ENCODE measurements at places on chromosomes 5 and 9.
A peak's percentile ranks its signal among the peaks of the same experiment; 100 is the strongest.

DNA sequence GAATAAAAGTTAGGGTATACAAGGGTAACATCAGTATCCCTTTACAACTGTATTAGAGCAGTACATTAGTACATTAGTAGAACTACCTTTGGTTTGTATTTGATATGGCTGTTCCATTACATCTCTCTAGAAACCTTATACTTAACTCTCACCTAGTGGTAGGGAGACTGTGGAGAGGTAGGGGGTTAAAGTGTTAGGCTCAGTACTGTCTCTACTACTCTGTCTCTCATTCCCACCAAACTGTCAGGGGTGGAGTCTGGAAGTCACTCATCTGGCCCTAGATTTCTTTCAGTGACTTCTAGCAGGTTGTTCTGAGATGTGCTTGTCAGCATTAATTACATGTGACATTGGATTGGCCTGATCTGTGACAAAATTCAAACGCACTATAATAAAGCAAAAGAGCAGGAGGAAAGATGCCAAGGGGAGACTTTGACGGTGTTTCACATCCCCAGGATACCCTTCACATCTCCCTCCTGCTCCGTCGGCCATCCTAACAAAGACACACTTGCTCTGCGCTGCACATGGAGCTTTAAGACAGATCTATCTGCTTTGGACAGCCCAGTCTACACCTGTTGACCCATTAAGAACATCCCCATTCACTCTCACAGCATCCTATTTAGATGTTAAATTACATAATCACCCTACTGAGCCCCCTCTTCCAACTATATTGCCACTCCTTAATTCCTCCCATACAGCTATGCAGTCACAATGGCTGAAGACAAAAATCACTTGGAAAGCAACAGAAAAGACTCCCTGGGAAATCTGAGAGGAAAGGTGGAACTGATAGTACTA, 1043.0 kb upstream of the DMAC1 start:
- no peak for DNase-seq

GRCh38 chr9:76101947-76102346, 211.5 kb downstream of the PCSK5 start:
- DNase-seq, result no peak

DNA sequence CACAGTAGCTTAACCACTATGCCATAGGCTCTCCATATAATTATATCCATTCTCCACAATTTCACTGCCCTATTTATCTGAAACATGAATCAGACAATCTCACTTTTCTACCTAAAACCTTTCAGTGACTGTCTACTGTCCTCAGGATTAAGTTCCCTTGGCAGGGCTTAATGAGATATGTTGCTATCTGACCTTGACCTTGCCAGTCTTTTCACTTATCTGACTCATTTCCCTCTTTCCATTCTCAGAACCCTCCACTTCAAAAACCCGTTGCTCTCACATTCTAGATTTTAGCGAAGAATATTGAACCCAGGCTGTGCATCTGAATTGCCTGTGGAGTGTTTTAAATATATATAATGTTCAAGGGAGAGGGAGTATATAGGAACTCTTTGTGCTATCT, 452.1 kb upstream of the MPDZ start:
- no peak for DNase-seq

GRCh38 chr5:172697123-172698121, 56.4 kb downstream of the NEURL1B start:
- peak; percentile 90 for DNase-seq

- DNase-seq, result no peak
These were observed 25.1 kb upstream of the FCN1 start for GRCh38 chr9:134942788-134943184.

- DNase-seq, result no peak
These were observed 532.1 kb upstream of the DMAC1 start for GRCh38 chr9:8331507-8332330.

DNA sequence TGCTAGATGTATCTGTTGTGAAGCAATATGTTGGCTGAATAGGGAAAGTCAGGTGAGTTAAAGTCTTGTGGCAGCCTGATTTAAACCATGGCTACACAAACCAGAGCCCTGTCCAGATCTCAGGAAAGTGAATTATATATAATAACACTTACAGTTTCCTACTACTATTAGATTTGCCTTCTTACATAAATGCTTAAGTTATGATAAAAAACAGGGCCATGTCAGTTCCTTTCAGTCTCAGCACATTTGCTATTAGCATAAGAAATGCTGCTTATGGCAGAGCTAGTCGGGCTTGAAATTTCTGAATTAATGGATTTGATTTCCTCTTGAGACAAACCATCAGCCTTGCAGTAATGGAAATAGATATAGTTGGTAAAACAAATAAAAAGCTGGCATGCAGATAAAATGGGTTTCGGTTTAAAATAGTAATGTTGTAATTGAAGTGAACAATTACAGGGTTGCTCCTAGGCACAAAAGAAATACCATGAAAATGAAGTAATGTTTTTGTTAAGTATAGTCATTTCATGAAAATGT, 664.2 kb upstream of the ZNF608 start:
- no peak for DNase-seq

DNA sequence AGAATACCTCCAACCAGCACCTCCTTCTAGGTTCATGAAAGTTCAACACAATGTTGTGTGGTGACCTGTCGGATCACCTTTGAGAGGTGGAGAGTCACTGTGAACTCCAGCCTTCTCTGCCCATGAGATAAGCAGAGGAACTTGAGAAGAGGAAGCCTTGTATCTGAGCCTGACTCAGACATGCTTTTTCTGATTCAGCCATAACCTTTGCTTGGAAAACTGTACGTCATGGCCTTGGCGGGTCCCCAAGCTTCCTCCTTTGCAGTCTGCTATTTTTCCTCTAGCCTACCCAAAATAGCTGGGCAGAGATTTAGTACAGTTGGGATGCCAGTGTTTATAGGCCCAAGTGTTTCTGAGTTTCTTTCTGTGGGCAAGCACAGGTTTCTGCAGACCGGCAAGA, 274.7 kb downstream of the CETN3 start:
- DNase-seq, result no peak

DNA sequence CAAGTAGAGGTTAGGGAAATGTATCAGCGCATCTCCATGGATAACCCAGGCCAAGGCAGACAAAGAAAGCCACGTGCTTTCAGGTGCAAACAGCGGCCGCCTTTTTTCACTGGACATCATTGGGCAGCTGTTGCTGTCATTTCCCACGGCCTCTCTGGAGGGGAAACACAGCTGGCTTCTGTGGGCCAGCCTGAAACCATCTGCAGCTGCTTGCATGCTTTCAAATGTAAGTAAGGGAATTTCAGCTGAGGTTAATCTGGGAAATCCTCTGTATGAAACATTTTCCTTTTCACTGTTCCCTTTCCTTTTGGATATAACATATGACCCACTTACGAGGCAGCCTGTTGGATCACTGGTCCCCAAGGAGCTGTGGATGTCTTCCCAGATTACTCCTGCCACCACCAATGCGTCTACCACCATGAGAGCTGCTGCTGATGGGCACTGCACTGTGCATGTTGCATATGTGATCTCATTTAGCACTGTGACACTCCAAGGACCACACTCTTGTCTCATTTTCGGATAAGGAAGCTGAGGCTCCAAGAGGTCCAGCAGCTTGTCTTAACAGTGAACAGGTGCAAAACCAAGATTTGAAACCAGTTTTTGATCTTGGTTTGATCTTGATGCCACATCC, 106.3 kb downstream of the C9orf152 start:
- no peak for DNase-seq

- peak; percentile 65 for DNase-seq
These were observed 5.9 kb upstream of the EGR1 start for GRCh38 chr5:138459311-138459933.

GRCh38 chr9:112443200-112443599, 43.4 kb upstream of the KIAA1958 start:
- DNase-seq, result no peak
